ENCODE measurements at places on chromosomes 3 and 15. TPM values are rescaled to one million over a fixed set of nuclear protein-coding genes. Genes with fewer than 3 reads are reported as not detected.

The SCN11A gene
- total RNA-seq, result 0.13 TPM

The LAMB2 gene
- 573 TPM for total RNA-seq

The THRB gene
- total RNA-seq, result 14.9 TPM

The FSTL1 gene
- 211 TPM for total RNA-seq

The NIT2 gene
- total RNA-seq, result 59.3 TPM

The RASGRP1 gene
- total RNA-seq, result 1.3 TPM

The PLIN1 gene
- 5.6 TPM for total RNA-seq

The SOX2 gene
- 0.27 TPM for total RNA-seq

The ENTPD3 gene
- 4.2 TPM for total RNA-seq
